IMR-90 (cell line): ENCODE measurements at places on chromosomes 13 and 19. TPM values are rescaled to one million over a fixed set of nuclear protein-coding genes. Genes with fewer than 3 reads are reported as not detected.
A peak's percentile ranks its signal among the peaks of the same experiment; 100 is the strongest.

- DNase-seq: no peak
Measured at GRCh38 chr19:44003461-44004009, 778 bp downstream of the ZNF230 start.

DNA sequence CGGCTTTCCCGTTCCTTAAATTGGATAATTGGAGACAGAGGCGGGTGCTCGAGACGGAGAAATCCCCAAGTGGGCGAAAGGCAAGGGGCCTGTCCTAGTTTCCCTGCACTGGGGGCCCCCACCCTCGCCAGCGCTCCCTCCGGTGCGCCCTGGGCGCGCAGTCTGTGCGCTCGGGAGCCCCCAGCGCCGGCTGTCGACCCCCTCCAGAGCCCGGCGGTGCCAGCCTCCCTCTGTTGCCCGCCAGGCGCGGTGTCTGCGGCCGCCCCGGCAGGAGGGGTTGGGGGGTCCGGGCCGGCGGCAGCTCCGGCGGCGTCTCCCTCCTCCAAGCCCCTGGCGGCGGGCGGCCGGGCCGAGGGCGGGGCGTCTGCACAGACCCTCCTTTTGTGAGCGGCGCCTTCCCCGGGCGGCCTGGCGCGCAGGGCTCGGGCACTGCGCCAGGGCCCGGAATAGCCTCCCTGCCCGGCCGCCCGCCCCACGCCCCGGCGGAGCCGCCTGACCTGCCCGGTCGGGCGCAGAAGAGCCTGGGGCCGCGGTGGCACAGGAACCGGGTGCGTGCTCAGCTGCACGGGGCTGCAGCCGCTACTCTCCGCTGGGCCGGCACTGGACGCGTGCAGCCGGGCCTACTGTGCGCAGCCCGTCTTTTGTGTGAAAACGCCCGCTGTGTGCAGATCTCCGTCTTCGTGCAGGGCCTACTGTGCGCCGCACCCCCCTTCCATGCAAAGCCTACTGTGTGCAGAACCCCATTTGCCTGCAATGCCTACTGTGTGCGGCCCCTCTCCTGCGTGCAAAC lies 13.2 kb downstream of the GADD45B start:
- DNase-seq: no peak

GRCh38 chr19:56725829-56726424 lies 54.4 kb upstream of the ZNF835 start:
- no peak for DNase-seq

Gene APLP1
- total RNA-seq: 4.7 and 6.7 TPM in 2 replicates

DNA sequence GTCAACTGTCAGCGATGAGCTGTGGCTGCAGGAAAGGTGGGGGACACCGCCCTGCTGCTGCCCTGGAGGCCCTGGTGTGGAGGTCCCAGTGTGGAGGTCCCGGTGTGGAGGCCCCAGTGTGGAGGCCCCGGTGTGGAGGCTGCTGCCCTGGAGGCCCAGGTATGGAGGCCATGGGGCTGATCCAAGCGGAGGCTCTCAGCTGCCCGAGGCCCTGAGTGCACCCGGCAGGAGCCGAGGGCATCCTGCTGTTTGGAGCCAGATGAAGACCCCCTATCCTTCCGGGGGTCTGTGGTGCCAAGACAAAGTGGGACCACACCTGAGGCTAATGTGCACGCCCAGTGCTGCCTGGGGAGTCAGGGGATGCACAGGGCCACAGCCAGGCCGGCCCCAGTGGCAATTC lies 210.4 kb upstream of the SOX1 start:
- DNase-seq: no peak

- DNase-seq: peak; percentile 52
Measured at GRCh38 chr13:19587635-19588300, 26.4 kb upstream of the TPTE2 start.

GRCh38 chr13:24502533-24503378 lies 9.8 kb downstream of the PARP4 start:
- DNase-seq: peak; percentile 53

- DNase-seq: no peak
Measured at GRCh38 chr13:92436924-92437323, 789.7 kb upstream of the GPC6 start.

DNA sequence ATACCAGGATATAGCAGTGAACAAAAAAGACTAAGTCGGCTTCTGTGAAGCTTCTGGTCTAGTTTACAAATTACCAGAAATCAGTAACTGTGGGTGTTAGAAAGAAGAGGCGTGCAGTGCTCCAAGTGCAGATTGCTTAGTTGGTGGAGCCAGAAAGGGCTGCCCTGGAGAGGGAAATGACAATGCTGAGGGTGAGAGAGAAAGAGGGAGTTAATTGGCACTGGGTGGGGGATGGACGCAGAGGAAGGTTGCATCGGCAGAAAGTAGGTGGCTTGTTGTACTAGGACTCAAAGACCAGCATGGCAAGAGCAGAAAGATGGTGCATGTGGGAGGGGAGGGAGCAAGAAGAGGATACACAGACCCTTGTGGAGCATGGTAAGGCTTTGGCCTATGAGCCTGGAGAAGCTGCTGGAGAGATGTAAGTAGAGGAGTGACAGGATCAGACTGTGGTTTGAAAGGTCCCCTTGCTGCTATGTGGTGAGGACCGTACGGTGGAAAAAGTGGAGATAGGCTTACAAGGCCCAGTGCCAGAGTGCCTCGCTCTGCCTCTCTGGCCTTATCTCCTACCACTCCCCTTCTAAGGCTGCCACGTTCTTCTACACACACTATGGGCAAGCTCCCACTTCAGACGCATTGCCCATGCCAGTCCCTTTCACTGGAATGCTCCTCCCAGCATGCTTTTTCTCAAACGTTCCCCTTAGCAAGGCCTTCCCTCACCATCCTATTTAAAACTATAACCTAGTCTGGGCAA lies 13.5 kb downstream of the SMG9 start:
- no peak for DNase-seq

- no peak for DNase-seq
Measured at GRCh38 chr19:51166846-51167490, 24.9 kb downstream of the SIGLEC7 start.

GRCh38 chr13:101691341-101691860 lies 238.9 kb downstream of the ITGBL1 start:
- no peak for DNase-seq

Gene CLDND2
- total RNA-seq: not detected in 2 replicates

- DNase-seq: peak; percentile 77
Measured at GRCh38 chr13:98144801-98145350, 2.0 kb downstream of the FARP1 start.

- DNase-seq: no peak
Measured at GRCh38 chr19:48603001-48603400, 3.5 kb upstream of the SPACA4 start.

DNA sequence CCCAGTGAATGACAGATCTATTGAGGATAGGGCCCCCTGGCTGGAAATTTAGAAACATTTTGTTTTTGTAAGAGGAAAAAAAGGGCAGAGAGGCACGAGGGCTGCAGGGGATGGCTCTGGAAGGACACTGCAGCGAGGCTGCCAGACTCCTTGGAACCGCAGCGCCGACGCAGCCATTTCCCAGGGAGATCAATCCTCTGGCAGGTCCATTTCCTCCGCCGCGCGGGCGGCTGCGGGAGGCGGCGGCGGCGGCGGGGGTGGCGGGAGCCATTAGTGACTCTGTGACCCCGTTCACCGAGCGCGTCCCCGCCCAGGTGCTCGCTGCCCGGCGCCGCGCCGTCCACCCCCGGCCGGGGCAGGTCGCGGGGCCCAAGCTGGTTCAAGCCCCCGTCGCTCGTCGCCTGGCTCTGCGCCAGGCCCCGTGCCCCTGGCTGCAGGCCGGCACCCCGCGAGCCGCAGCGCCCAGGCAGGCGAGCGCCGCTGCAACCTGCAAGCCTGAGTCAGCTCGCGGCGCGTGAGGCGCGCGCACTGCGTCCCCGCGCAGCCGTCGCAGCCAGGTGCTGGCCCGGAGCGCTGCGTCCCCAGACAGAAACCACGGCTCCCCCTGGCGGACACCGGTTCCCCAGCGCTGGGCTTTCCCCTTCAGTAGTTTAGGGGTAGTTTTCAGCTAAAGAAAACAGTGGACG lies 192.6 kb downstream of the KATNAL1 start:
- peak; percentile 82 for DNase-seq

GRCh38 chr19:32692727-32693061 lies 1.1 kb downstream of the NUDT19 start:
- no peak for DNase-seq

DNA sequence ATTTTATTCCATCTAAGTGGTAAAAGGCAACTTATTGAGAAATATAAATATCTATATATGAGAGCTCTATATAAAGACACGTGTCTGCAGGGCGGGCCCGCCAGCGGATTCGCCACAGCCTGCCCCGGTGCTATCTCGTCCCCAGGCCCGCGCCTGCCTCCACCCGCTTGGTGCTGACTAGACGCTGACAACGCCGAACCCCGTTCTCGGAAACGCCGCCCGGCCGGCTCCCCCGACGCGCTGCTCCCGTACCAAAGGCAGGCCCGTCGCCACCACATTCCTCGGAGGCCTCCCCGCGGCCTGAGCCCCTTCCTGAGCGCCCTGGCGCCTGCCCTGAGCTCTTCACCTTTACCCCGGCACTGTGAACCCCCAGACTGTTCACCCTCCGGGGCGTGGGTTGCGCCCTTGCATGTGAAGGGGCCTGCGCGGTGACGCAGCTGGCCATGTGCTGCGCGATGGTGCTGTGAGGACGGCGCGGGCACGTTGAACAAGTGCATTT lies 6.0 kb downstream of the PLEKHJ1 start:
- no peak for DNase-seq

DNA sequence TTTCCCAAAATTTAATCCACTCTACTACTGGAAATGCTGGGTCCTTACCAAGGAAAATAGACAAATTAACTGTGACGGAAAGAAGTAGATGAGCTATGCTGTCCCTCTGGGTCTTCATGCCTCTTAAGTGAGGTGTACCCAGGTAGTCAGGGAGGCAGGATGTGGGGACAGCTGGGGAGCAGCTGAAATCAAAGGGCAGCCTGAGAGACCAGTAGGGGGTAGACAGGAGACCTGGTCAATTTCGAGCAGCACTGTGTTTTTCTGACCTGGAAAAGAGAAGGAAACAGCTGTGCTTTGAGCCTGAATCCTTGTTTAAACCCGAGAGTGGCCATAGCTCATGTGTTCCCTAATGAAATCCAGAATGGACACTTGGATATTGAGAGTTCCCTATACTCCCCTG lies 587.3 kb downstream of the EFNB2 start:
- DNase-seq: no peak

Gene ZNF541
- total RNA-seq: not detected in 2 replicates

GRCh38 chr19:5547881-5548280 lies 19.9 kb downstream of the TINCR start:
- DNase-seq: peak; percentile 51

GRCh38 chr13:100175078-100175802 lies 86.3 kb downstream of the PCCA start:
- no peak for DNase-seq

Gene SYNGR4
- total RNA-seq: not detected in 2 replicates

Gene FGF22
- total RNA-seq: not detected in 2 replicates

GRCh38 chr19:3039641-3040077 lies 10.6 kb upstream of the TLE2 start:
- no peak for DNase-seq

DNA sequence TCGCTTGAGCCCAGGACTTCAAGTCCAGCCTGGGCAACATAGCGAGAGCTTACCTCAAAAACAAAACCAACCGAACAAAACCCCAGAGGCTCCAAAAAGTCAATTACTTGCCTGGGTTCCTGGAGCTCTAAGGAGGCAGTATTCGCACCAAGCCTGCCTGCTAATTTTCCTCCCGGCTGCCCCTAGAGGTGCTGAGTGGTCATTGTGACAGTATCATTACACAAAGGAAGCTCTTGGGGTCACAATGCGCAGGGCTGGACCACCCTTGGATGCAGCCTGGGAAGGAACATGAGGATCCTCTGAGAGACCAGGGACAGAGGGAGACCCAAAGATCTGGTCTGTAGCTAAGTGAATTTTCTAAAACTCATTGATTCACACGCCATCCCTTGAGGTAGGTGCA lies 8.5 kb upstream of the PEX11G start:
- DNase-seq: no peak

- DNase-seq: no peak
Measured at GRCh38 chr13:98959291-98959690, 18.6 kb downstream of the DOCK9 start.

DNA sequence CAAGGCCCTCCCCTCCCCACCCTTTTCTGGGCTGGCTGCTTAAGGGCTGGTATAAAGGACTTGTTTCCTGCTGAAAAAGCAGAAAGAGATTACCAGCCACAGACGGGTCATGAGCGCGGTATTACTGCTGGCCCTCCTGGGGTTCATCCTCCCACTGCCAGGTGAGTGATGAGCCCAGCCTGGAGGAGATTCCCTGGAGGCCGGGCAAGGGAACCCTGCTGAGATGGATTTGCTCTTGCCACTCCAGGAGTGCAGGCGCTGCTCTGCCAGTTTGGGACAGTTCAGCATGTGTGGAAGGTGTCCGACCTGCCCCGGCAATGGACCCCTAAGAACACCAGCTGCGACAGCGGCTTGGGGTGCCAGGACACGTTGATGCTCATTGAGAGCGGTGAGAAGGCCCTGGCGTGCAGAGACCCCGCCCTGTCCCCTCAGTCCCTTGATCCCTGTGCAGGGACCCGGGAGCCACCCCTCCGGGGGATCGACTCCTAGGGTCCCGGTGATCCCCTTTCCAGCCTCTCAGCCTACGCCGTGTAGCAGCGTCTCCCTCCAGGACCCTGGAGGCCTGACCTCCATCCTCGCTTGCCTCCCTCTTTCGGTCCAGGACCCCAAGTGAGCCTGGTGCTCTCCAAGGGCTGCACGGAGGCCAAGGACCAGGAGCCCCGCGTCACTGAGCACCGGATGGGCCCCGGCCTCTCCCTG lies at the start of gene CD177:
CD177 (plus strand) TSS at position 81 of the 699 bp plus-strand sequence; CDS start at position 110, 29 bp downstream.
- no peak for DNase-seq

Gene C1QTNF9B
- total RNA-seq: 0.56 and 0.72 TPM in 2 replicates

Gene ZNF526
- 13.6 and 14.2 TPM in 2 replicates for total RNA-seq

- DNase-seq: no peak
Measured at GRCh38 chr13:48154671-48155070, 59.8 kb upstream of the MED4 start.

GRCh38 chr19:8370176-8371010 lies 6.4 kb downstream of the ANGPTL4 start:
- no peak for DNase-seq

Gene IZUMO4
- total RNA-seq: 0.56 and 0.72 TPM in 2 replicates

DNA sequence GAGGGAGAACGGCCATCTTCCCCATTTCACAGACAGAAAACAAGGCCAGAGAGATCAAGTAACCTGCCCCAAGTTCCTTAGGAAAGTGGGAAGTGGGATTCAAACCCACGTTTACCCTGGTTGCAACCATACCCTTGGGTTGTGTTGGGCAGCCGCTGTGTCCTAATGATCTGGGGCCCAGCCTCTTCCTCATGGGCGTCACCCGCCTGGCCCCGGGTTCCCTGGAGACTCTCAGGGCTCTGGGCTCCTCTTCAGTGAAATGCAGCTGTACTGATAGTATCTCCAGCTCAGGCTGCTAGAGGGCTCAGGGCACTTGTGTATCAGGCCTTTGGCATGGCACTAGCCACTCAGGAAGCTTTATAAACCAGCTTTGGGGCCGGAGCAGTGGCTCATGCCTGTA lies 9.8 kb downstream of the TMED1 start:
- DNase-seq: no peak

GRCh38 chr13:77896536-77896935 lies 22.1 kb downstream of the EDNRB start:
- DNase-seq: peak; percentile 32

- peak; percentile 79 for DNase-seq
Measured at GRCh38 chr13:95627590-95627989, 16.9 kb downstream of the DZIP1 start.
